ENCODE measurements at places on chromosomes 12 and 14.

- no peak for DNase-seq
These were observed 281.9 kb downstream of the DPF3 start for GRCh38 chr14:72612041-72612440.

DNA sequence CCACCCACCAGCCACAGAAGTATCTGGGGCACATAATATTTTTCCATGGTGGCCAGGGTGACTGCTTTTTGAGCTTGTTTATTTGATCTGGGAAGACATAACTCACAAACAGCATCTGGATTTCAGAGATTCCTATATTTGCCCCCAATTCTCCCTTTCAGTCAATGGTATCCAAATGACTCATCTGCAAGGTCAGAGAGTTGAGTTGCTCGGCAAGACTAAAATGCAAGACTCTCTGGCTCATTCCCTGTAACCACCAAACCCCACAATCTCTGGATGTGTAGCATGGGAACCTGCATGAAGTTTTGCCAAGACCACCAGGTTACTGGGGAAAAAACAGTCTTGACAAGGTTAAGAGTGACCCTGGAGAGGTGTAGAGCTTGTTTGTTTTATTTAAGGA, 174.9 kb upstream of the FAR2 start:
- no peak for DNase-seq

GRCh38 chr14:89325299-89325883, 91.6 kb downstream of the FOXN3 start:
- no peak for DNase-seq

- no peak for DNase-seq
These were observed 54.6 kb upstream of the DICER1 start for GRCh38 chr14:95211721-95212504.

DNA sequence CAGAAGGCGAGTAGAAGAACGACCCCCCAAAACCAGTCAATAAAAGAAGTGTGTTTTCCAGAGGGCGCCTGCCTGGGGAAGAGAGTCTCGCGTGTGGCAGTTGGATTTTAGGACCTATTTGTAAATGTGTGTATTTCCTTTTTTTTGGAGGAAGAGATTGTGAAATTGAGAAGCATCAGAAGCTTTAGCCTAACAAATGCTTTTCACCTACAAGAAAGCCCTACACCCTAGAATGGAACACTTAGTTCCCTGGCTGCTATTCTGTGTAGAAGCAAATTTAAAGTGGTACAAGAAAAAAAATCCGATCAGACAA, 1.3 kb downstream of the RCOR1 start:
- DNase-seq = no peak

GRCh38 chr12:45431126-45431525, 215.2 kb downstream of the ANO6 start:
- DNase-seq = no peak

DNA sequence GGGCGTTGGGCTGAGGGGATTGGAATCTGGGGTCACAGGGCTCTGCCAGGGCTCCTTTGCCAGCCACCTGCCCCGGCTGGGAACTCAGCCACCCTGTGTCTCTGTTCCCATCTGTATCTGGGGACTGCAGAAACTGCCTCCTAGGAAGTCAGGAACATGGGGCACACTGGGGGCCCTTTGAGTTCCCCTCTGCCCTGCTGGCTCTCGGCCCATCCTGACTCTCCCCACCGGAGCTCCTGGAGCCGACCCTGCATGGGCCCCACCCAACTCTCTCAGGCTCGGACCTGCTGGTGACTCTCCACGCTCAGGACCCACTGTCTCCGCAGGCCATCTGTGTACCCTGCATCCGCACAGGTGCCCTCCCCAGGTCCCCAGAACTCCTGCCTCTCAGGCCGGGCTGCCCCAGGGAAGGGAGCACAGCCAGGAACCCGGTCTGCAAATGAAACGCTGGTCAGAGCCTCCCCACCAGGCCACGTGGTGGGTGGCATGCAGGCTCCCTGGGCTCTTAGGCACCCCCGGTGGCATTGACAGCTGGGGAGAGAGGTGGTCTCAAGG, 82.8 kb downstream of the KIF26A start:
- no peak for DNase-seq

- no peak for DNase-seq
These were observed 15.1 kb downstream of the XRCC3 start for GRCh38 chr14:103699901-103700752.

DNA sequence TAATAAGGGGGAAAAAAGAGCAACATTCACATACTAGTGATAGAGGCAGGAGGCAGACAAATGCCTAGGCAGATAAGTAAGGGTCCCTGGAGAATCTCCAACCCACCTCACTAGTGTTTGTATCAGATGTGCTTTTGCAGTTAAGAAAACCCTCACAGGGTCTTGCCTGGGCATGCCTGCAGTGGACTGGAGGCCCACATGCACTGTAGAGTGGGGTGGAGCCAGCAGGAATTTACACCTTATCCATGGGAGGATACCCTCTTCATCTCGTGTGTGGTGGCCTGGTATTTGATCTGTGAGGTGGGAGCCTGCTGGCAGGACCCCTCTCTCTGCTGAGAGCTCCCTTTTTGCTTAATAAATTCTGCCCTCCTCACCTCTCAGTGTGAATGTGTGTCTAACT, 238.0 kb upstream of the SLC16A7 start:
- DNase-seq = no peak

- no peak for DNase-seq
These were observed 7.6 kb downstream of the ASCL4 start for GRCh38 chr12:107782067-107782466.

- no peak for DNase-seq
These were observed 29.1 kb downstream of the OSBPL8 start for GRCh38 chr12:76530516-76530915.
